ENCODE measurements at places on chromosomes 1 and 21.

GRCh38 chr1:82226186-82226505 is 425.4 kb downstream of the ADGRL2 start:
- DNase-seq: no peak

GRCh38 chr1:54287176-54287650 is 87.2 kb downstream of the MRPL37 start:
- DNase-seq: no peak

- no peak for DNase-seq
These were observed 53.3 kb downstream of the CD247 start for GRCh38 chr1:167465018-167465417.

DNA sequence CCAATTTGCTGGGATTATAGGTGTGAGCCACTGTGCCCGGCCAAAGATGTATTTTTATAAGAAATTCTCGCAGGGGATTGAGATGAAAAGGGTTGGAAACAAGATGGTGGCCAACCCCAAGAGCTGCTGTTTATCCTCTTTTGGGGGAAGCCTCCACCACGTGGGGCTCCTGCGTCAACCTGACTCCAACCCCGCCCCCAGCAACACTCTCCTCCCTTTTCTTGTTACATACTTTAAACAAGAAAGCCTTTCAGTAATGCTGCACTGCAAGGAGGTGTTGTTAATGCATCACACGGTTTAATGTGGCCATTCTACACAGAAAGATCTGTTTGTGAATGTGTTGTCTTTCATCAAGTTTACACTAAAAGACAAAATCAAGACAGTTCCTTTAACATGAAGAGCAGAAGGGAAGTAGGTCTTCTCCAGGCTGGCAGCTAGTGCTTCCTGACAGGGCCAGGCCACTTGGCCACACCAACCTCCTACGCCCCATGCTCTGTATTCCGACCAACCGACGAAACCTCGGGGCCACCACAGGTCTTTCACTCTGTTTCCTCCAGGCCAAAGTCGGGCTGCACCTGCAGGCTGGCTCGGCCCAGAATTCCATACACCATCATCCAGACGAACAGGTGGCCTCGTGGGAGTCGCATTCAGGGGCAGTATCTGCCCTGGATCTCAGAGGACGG is 25.9 kb downstream of the C2CD2 start:
- DNase-seq: no peak

DNA sequence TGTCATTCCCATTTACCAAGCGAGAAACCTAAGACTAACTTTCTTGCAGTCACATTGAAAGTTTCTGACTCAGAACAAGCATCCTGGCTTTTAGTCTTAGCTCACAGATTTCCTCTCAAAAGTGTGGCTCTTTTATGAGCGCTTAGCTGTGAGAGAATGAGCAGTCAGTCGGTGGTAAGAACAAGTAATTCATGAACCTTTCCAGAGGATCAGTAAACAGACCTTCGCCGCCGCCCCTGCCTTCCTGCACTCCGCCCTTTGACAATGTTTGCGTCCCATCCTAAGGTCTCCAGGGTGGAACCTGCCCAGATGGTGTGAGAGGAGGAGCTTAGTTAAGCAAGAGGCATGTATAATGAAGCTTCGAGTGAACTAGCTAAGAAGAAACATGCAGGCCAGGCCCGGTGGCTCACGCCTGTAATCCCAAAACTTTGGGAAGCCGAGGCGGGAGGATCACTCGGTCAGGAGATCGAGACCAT is 142.4 kb downstream of the GLUL start:
- no peak for DNase-seq

GRCh38 chr1:204495078-204495753 is 611 bp upstream of the PIK3C2B start:
- DNase-seq: no peak

- DNase-seq: no peak
These were observed 34.7 kb upstream of the RIPK4 start for GRCh38 chr21:41801321-41802197.

- no peak for DNase-seq
These were observed 2.3 kb downstream of the PANK4 start for GRCh38 chr1:2523891-2524609.

DNA sequence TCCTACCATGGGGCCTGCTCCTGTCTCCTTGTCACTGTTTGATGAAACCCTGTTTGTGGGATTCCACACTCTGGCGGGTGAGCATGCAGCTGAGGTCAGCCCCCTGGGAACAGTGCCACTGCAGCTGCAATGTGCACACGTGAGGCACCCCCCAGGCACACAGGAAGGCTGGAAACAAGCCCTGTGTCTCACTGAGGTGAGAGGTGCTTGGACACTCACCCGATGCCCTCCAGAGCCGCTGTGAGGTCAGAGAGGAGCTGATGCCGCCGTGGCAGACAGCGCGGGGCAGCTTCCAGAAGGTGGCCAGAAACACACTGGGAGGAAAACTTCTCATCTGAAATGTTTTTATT is 49.7 kb downstream of the SLX9 start:
- DNase-seq: no peak

DNA sequence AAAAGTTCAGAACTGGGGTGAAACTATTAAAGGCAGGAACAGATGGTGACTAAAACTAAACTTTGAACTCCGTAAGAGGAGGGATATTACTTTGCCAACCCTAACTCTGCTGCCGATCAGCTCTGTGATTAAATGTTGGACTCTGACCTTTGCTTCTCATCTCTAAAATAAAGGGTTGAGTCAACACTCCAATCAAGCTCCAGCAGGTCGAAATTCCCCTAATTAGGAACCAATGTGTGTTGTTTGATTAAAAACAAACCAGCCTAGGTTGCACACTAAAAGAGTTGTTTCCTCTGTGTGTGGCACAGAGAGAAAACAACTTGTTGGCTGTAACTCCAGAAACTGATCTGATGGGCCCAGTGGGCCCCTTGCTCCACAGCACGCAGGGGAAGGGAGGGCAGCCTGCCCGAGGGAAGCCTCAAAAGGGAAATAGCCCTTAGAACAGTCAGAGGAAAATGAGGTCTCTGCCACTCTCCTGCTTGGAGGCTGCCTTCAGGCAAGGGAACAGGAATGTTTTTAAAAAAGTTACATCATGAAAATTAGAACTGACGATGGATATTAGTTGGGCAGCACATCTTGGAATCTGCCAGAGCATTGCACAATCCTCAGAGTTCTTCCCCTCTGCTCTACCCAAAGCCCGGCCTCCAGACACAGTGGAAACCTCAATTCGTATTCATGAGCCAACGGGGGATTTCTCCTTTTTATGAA is 69.3 kb downstream of the KCTD3 start:
- no peak for DNase-seq

DNA sequence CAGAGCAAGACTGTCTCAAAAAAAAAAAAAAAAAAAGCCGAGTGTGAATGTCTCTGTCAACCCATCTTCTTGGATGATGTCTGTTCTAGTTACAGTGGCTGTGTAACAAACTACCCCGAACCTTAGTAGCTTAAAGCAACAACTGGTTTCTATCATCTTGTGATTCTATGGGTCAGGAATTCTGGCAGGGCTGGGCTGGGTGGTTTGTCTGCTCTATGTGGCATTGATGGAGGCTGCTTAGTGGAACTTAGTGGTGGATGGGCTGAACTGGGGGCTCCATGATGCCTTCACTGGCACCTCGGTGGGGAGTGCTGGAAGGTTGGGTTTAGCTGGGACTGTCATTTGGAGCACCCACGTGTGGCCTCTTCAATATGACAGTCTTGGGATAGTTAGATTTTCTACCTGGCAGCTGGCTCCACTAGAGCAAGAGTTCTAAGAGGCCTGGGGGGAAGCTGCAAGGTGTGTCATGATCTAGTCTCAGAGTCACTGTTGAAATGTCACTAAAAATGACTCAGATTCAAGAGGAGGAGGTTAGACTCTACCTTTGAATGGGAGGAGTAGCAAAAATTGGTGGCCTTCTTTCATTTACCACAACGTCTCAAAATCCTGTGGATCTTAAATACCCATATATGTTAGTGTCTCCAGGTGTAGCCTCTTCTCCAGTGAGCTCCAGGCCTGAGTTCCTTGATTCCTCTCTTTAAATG is 18.6 kb downstream of the ACOT11 start:
- DNase-seq: no peak

DNA sequence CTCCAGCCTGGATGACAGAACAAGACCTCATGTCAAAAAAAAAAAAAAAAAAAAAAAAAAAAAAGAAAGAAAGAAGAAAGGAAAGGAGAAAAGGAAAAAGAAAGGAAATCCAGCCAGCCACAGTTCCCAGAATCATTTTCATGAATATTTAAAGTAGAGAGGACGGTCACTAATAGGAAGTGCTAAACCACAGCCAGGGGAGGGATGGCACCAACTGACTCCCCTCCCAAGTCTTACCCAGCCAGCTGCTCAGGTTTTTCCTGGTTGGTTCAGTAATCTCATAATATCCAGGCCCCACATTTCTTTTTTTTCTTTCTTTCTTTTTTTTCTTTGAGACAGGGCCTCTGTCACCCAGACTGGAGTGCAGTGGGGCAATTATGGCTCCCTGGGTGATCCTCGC is 63.9 kb upstream of the AK4 start:
- DNase-seq: no peak

DNA sequence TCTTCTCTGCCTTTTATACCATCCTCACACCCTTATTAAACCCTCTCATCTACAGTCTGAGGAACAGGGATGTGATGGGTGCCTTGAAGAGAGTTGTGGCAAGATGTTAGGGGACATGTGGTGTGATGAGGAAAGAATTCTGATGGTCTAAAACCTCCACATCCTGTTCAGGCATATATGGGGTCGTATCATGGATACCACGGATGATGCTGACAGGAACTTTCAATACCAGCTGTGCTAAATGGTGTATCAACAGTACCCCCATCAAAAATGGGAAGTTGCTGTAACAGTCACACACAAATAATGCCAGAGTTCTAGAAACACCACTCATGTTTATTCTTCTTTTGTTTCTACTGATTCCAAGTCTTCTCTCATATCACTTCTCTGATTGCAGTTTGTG is 12.9 kb downstream of the OR2T6 start:
- DNase-seq: no peak

DNA sequence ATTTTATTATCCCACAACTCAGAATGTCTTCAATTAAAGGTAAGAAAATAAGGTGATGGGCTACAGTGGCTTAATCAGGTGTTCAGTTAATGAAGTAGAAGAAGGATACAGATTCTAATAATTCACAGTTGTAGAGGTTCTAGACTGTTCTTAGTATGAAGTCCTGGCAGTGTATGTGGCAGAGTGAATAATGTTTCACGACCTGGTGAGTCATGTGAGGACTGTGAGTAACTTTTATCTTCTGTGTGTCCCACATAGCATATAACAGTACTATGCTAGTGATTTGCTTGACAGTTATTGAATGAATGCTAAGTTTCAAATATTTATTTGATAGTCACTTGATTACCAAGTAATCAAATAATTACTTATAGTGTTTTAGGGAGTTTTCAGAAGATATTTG is 20.0 kb downstream of the SLC16A4 start:
- DNase-seq: peak; percentile 34

- DNase-seq: no peak
These were observed 19.3 kb downstream of the C1orf52 start for GRCh38 chr1:85240174-85240601.

- DNase-seq: no peak
These were observed 14.8 kb upstream of the ZNF669 start for GRCh38 chr1:247118946-247119446.

- DNase-seq: no peak
These were observed 1.1 kb downstream of the COX20 start for GRCh38 chr1:244836584-244836983.

- no peak for DNase-seq
These were observed 19.8 kb downstream of the PLA2G2D start for GRCh38 chr1:20099533-20099932.

- no peak for DNase-seq
These were observed 25.1 kb downstream of the RXRG start for GRCh38 chr1:165419839-165420238.

DNA sequence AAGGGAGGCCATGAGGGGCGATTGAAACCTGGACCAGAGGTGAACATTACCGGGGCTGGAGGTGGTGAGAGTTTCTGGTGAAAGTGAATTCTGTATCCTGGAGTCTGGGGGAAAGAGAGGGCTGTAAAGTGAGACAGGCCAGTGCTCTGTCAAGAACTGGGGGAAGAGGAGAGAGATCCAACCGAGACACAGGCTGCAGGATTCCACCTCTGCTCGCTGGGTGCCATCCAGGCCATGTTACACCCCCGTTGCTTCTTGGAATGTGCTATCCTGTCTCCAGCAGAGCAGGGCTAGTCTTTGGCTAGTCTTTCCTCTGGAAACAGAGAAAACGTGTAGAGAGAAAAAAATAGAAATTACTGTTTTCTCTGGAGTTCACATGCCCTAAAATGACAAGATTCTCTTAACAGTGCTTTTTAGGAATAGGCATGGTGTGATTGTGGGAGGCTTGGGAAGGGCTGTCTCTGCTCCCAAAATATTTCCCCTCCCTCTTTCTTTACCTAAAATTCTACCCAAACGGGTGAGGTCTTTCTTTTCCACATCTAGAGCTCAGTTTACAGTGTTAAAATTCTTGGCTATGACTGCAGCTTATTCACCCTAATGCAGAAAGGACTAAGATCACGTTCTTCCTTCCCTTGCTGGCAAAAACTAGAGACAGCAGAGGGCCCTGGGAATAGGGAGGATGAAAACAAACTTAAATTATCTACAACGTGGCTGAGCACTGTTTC is 16.5 kb upstream of the OVAAL start:
- no peak for DNase-seq

- DNase-seq: no peak
These were observed 17.6 kb downstream of the PGBD2 start for GRCh38 chr1:248923352-248924338.

DNA sequence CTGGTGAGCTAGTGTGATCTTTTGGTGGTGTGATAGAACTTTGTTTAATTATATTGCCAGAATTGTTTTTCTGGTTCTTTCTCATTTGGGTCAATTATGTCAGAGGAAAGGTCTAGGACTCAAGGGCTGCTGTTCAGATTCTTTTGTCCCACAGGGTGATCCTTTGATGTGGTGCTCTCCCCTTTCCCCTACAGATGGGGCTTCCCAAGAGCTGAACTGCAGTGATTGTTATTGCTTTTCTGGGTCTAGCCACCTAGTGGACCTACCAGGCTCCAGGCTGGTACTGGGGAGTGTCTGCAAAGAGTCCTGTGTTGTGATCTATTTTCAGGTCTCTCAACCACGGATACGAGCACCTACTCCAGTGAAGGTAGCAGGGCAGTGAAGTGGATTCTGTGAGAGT is 25.9 kb upstream of the CD84 start:
- no peak for DNase-seq

- DNase-seq: no peak
These were observed 141.8 kb downstream of the ZZZ3 start for GRCh38 chr1:77540501-77541161.

DNA sequence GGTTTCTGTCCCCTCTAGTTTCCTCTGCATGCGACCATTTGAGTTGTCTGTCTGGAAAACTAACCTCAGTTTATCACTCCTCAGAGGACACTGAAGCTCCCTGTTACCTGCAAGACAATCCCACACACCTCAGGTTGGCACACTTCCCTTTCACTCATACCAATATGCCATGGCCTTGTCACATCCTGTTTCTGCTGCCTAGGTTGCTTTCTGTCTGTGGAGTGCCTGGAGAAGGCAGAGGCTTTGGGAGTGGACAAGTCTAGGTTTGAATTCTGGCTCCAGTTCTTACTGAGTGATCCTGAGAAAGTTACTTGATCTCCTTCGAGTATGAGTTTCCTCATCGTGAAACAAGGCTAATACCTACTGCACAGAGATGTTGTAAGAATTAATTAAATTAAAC is 171.5 kb upstream of the CACYBP start:
- no peak for DNase-seq

- DNase-seq: no peak
These were observed 22.6 kb downstream of the AK4 start for GRCh38 chr1:65170511-65171142.

- DNase-seq: no peak
These were observed 6.7 kb downstream of the TAF1A start for GRCh38 chr1:222583079-222583478.

- no peak for DNase-seq
These were observed 60.4 kb upstream of the IFNAR2 start for GRCh38 chr21:33169359-33169758.
